ENCODE measurements at places on chromosomes 3 and 15.
A peak's percentile ranks its signal among the peaks of the same experiment; 100 is the strongest.

DNA sequence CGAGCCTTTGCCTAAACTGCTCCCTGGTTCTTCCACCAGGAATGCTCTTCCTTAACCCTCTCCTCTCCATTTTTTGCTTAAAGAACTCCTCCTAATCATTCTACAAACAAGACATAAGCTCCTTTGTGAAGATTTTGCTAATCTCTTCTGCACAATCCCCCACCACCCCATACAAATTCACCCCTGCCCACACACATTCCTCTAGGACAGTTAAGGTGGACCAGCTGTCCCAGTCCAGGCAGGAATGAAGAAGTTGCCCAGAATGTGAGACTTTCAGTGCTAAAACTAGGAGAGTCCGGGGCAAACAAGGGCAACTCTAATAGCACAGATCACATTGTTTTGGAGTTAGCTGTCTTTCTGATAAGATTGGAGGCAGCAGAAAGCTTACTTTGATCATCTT is 13.9 kb upstream of the FAM174B start:
- no peak for DNase-seq

- DNase-seq: peak; percentile 84
Observed at GRCh38 chr3:150409512-150410310, 1.6 kb downstream of the TSC22D2 start.

DNA sequence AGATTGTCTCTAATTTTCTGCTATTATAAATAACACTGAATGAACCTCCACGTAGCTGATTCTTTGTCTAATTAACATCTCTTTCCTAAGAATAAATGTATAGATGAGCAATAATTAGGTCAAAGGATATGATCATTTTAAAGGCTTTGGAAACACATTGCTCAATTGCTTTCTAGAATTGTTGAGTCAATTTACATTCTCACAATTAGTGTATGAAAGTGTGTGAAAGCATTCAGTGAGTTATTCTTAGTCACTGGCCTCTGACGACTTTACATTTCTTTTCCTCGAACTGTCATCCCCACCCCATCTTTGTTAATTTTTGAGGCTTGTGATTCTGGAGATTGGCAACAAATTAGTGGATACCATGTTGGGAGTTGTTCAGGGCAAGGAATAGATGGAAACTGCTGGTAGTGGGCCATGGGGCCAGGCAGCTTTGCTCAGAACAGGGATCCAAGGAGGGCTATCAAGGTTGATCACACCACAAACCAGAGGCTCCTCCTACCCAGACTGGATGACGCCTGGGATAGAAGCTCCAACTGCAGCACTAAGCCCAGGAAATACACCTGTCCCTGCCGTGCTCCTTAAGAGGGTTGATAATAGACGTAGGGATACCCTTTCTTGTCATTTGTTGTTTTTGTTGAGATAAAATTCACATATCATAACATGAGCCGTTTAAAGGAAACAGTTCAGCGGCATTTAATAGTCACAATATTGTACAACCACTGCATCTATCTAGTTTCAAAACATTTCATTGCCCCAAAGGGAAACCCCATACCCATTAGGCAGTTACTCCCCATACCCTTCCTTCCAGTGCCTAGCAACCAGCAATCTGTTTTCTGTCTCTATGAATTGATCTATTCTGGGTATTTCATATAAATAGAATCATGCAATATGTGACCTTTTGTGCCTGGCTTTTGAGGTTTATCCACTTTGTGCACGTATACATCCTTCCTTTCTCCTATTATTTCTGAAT is 27.9 kb downstream of the EIF1B start:
- DNase-seq: peak; percentile 40

DNA sequence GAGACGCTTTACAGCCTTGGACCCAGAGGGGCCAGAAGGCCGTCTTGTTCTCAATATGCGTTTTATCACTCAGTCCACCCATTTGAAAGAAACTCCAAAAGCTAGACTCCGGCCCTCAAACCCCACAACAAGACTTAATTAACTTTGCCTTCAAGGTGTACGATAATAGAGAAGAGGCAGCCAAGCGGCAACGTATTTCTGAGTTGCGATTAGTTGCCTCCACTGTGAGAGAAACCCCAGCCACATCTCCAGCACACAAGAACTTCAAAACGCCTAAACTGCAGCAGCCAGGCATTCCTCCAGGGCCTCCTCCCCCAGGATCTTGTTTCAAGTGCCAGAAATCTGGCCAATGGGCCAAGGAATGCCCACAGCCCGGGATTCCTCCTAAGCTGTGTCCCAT is 17.4 kb upstream of the INO80 start:
- DNase-seq: no peak

DNA sequence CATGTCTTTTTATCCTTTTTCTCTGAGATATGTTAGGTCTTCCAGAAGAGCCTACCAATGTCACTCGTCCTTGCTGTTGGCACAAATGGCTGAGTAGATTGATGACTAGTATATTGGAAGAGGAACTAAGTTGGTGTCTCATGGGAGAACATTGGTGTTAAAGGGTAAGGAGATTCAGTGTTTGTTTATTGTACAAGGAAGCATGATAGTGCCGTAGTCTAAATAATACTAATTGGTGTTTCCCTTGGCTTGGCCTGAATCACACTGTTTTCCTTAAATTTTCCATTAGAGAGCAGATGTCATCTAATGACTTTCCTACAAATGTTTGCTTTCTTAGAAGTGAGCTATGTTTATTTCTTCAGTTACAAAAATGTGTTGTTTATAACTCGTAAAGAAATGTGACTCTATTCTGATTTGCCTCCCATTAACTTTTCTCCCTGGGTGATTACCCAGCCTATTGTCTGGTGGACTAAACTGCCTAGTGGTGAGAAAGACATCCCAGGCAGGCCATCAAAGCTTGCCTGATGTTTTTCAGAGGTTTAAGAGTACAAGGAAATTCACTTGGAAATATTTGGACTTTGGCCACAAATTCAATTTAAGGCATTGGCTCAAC is 28.7 kb downstream of the ADAMTSL3 start:
- DNase-seq: no peak

DNA sequence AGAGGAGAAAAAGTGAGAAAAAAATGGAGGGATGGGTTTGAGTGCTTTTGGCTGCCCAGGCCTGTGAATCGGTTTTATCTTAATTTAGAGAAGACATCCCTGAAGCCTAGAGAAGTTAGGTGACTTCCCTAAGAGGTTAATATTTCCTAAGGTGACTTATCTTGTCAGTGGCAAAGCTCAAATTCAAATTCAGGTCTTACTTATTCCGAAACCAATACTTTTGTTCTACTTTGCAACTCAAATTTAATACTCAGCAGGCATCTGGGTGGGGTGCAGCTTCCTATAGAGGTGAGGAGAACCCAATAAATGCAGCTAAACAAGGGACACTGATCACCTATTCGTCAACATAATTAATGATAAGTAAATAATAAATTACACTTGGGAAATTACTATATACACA is 54.9 kb upstream of the MYRIP start:
- no peak for DNase-seq

DNA sequence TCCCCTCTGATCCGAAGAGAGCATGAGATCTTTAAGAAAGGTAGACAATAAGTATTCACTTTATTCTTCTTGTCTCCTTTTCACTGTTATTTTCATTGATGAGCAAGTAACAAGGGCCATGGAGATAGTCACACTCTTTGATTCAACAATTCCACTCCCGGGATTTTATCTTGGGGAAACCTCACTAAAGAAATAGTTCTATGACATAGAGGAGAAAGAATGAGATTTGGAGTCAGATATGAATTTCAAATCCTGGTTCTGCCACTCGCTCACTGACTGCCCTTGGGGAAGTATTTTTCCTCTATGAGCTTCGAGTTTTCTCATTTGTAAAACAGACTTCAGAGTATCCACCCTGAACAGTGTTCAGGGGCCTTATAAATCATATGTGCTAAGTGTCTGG is 514.6 kb downstream of the NLGN1 start:
- no peak for DNase-seq

GRCh38 chr3:184600685-184601377 is 39.2 kb downstream of the EPHB3 start:
- DNase-seq: no peak

DNA sequence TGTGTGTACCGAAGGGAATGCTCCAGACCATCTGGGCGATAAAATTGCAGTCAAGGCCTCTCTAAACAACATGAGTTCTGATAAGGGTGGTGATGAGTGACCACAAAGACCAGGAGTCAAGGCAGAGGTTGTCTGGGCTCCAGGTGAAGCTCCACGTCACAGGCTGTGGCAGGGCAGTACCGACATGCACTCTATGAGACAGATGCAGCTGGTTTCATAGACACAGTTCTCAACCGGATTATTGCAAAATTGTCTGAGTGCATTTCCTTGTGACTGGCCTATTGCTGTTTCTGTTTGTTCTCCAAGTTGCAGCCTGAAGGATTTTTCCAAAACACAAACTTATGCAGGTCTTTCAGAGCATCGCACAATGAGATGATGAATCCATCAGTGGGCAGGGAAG is 157.5 kb upstream of the HES1 start:
- DNase-seq: no peak

DNA sequence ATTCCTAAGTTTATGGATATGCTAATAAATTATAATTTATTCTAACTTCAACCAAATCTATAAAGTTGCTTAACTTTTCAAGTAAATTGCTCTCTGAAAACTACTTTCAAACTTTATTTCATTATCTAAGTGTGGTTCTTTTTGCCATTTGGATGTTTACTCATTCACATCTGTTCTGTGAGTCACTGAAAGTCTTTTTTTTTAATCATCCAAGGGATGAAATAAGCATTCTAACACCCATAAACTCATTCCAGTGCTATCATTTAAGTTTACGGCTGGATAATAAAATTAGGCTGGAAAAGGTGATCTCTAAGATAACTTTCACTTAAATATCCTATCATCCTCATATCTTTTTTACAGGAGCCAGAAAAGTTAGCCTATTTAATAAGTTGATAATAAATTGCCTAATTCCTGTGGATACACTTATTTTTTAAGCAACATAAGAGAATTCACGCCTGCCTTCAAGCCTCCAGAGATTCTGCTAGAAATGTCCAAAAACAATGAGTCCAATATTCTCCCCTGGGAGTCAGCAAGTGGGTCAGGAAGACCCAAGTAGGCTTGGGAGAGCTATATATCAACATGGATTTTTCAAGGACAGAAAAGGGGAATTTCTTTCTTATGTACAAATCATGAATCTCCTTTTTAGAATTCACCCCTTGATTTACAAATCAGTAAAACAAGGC is 25.8 kb downstream of the SCG3 start:
- DNase-seq: no peak

- no peak for DNase-seq
Observed at GRCh38 chr15:87660251-87661129, 596.0 kb downstream of the NTRK3 start.

GRCh38 chr3:26715431-26715830 is 92.9 kb downstream of the LRRC3B start:
- DNase-seq: no peak

GRCh38 chr3:113264283-113265131 is 53.1 kb downstream of the BOC start:
- no peak for DNase-seq

- DNase-seq: no peak
Observed at GRCh38 chr15:38702178-38702912, 137.7 kb upstream of the RASGRP1 start.

- DNase-seq: no peak
Observed at GRCh38 chr3:155088706-155089345, 8.7 kb downstream of the MME start.

DNA sequence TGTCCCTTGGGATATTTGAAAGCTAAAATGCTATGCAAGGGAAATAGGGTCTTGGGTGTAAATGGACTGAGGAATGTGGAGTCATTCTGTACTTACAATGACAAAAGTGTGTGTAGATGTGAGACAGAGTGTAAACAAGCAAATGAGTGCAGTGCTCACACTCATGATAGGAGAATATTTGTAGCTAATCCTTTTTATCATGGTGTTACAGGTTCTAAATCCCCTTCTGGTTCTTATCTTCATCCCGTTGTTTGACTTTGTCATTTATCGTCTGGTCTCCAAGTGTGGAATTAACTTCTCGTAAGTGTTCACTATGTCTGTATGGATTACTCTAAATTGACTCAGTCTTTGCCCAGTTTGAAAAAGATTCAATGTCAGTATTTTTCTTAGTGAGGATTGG is 30.5 kb downstream of the SLC15A2 start:
- no peak for DNase-seq

- DNase-seq: no peak
Observed at GRCh38 chr3:105812194-105812586, 56.6 kb downstream of the CBLB start.

- DNase-seq: no peak
Observed at GRCh38 chr3:81339040-81339845, 422.2 kb downstream of the GBE1 start.

- DNase-seq: no peak
Observed at GRCh38 chr3:64399205-64399800, 174.0 kb upstream of the PRICKLE2 start.

- no peak for DNase-seq
Observed at GRCh38 chr3:21747966-21748555, 2.9 kb downstream of the ZNF385D start.

- peak; percentile 17 for DNase-seq
Observed at GRCh38 chr15:75651810-75652543, 4.3 kb downstream of the SNX33 start.

- DNase-seq: no peak
Observed at GRCh38 chr3:157785102-157785826, 282.0 kb upstream of the VEPH1 start.

DNA sequence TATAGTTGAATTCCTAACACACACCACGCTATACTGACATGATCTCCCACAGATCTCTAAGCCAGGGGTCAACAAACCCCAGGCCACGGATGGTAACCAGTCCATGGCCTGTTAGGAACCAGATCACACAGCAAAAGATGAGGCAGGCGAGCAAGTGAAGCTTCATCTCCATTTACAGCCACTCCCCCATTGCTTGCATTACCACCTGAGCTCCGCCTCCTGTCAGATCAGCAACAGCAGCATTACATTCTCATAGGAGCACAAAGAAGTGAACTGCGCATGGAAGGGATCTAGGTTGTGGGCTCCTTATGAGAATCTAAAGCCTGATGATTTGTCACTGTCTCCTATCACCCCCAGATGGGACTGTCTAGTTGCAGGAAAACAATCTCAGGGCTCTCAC is 2.7 kb downstream of the PDCD7 start:
- DNase-seq: no peak

DNA sequence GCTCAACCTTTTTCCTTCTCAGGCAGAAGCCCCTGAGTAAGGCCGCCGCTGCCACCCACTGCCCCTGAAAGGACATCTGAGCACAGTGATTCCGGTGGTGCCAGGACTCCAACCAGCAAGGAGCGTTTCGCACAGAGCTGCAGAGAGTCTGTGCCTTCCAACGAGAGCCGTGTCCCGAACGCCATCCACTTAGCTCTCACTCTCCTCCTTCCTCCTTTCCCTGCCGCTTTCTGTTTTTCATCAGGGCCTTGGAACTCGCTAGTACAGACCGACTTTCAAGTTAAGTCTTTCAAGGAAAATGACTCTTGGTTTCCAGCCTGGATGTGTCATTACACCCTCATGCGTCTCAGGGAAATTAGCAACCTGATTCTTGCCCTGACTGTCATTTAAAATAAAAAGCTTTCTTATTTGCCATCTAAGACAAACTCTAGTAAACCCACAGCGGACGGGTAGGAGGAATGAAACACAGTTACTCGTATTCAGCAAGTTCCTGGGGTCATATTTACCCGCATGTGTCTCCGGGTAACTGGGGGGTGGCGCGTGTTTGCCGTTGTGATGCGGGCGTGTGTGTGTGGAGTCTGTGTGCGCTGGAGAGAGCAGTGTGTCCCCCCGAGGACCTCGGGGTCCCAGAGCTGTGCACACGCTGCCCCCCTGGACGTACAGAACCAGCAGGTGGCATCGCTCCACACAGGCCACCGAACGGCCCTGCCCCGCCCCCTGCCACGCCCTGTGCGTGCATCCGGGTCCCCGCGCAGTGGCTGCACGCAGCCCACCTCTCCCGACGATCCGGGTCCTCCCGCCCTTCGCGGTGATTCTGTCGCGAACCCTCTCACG is 30.4 kb upstream of the ALDH1A3 start:
- peak; percentile 59 for DNase-seq

- DNase-seq: no peak
Observed at GRCh38 chr3:160455846-160456245, 6.3 kb upstream of the TRIM59 start.
